ENCODE measurements at places on chromosomes 1 and 21.

DNA sequence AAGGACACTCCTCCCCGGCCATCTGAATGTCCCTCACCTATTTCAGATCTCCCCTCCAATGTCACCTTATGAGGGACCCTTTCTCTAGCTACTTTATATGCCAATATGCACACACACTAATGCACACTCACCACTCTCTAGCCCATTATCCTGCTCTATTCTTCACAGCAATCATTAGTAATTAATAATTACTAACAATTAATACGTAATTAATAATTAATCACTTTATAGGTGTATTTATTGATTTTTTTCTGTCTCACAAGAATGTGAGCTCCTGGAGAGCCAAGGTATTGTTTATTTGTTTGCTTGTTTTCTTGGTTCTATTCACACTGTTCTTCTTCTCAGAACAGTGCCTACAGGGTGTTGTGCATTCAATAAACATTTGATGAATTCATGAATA, 385.2 kb upstream of the DUSP10 start:
- DNase-seq = no peak

GRCh38 chr21:18244671-18245463, at the start of gene CHODL:
Gene CHODL (plus strand): TSS chr21:18244833. CDS start chr21:18245224, 391 bp downstream.
- DNase-seq = no peak

DNA sequence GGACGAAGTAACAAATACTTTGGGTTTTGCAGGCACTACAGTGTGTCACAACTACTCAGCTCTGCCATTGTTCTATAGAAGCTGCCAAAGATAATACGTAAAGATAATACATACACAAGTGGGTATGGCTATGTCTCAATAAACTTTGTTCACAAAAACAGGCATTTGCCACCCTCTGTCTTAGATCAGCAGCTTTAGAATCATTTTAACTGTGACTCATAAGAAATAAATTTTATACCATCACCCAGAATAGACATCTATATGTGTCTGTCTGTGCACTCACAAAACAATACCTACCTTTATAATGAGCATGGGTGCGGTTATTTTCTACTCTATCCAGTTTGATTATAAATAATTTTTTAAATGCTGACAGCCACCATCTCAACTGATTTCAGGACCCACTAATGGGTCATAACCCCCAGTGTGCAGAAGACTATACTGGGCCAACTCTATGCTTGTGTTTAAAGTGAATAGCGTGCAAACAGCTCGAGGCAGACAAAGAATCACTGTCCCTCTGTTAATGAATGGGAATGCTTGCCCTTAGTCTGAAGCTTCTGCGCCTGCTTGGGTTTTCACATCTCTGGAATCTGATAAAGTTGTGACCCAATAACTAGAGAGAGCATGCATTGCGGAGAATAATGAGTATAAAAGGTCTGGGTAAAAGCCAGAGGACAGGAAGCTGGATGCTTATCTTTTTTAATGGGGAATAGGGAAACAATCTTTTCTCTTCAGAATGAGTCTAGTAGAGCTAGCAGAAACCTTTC, 216.2 kb downstream of the PLPP3 start:
- no peak for DNase-seq

- no peak for DNase-seq
Measured at GRCh38 chr1:202942426-202942825, 15.4 kb upstream of the KLHL12 start.

GRCh38 chr21:37757606-37758376, 158.5 kb downstream of the KCNJ6 start:
- DNase-seq = no peak

DNA sequence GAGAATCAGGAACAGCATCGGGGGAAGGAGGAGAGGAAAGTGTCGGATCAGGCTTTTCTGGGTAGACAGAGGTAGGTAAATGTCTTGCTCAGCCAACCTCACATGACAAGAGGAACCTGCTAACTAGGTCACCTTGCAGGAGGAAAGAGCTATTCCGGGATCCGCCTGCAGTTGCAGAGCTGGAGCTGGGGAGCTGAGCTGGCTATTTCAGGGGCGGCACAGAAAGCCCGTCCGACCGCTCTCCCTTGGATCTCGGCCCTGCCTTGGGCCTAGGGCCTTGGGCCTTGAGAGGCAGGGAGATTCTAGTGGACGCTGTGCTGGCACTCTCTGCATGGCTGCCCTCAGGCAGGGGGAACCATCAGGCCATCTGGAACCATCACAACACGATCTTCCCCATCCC, 56.5 kb upstream of the CTPS1 start:
- no peak for DNase-seq

All from H4 (cell line).